Astrocyte of the spinal cord (primary cell): ENCODE measurements at places on chromosomes 2 and 18.

DNA sequence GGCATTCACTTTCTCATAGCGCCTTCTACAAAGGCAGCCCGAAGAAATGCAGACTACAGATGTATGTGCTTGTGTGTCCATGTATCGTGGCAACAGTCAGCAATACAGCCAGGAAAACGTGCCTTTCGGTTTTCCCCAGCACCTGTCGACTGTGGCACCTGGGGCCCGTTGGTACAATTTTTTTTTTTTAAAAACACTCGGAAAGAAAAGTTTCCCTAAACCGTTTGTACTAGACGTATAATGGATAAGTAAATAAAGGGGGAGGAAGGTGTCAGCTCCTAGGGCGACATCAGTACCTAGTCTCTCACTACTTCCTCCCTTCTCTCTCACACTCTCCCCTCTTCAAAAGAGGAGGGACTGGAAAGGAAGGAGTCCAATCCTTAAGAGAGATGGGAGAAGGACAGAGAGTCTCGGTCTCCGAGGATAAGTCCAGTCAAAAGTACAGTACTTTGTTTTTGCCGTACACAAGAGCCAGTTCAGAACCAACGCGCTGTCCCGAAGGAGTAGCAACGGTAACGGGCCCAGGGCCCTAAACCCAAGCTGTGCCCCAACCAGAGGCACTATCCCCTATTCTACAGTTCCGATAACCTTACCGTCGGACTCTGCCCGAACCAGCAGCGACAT is 759 bp downstream of the PPP4R3B start:
- peak; percentile 71 for DNase-seq

- DNase-seq, result no peak
These were observed 74.7 kb upstream of the ODC1 start for GRCh38 chr2:10522726-10523405.

- DNase-seq, result peak; percentile 80
These were observed 61.2 kb downstream of the FAM171B start for GRCh38 chr2:186755066-186755465.

- DNase-seq, result no peak
These were observed 13.2 kb downstream of the KCTD18 start for GRCh38 chr2:200496696-200497095.

DNA sequence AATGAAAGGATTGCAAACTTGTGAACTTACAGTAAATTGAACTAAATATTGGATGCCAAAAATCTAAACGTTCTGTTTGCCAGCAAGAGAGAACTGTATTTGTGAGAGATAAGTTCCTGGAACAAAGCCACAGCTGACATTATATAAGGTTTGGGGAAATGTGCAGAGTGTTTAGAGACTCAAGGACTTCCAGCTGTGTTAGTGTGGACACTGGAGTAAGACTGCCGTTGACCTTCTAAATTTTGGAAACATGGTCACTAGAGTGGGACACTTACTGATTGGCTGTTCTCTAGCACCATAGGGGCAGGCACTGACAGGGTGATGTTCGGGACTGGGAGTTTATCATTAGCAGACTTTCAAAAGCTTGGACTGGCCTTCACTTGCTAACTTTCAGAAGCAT is 40.5 kb downstream of the SCN9A start:
- DNase-seq, result no peak

DNA sequence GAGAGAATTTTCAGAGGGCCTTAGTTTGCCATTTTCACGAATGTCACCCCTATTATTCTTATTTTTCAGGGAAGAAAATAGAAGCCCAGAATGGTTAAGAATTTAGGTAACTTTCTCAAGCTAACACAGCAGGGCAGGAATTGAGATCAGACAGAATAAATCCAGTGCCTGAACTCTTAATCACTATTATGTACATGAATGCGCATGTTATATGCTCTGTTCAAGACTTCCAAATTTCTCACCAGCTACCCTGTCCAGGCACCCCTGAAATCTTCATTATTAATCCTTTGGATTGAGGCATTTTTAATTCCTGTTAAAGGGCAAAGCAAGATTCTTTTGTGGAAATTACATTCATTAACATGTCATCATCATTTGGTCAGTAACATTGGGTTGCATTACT is 218.4 kb downstream of the ACTR3 start:
- no peak for DNase-seq

DNA sequence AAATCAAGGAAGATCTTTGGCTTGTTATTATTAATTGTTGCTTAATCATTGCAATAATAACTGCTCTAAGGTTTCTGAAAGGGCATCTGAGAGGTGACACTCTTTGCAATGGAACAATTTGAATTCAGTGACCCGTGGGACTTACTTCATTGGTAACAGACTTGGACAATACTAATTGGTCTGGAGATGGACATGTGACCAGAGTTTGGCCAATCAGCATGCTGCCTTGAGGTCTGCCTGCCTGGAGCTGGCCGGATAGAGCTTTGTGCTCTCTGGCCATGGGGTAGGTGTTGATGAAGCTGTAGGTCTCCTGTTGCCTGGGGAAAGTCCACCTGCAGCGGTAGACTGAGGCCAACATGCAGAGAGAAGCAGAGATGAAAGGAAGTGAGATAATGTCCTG is 24.0 kb upstream of the VPS4B start:
- DNase-seq, result no peak

DNA sequence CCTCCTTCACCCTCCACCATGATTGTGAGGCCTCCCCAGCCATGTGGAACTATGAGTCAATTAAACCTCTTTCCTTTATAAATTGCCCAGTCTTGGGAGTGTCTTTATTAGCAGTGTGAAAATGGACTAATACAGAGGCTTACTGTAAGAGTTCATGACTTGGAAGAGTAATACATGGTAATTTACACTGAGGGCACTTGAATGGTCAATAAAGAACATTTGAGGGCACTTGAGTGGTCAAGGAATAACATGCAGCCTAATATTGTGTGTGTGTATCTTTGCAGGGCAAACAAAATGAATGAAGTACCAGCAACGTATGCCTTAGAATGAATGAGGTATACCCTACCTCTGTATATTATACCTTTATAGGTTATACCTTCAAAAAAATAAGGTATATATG is 190.4 kb upstream of the SOX11 start:
- no peak for DNase-seq
